ENCODE measurements at places on chromosomes 7 and 10.
A peak's percentile ranks its signal among the peaks of the same experiment; 100 is the strongest.

DNA sequence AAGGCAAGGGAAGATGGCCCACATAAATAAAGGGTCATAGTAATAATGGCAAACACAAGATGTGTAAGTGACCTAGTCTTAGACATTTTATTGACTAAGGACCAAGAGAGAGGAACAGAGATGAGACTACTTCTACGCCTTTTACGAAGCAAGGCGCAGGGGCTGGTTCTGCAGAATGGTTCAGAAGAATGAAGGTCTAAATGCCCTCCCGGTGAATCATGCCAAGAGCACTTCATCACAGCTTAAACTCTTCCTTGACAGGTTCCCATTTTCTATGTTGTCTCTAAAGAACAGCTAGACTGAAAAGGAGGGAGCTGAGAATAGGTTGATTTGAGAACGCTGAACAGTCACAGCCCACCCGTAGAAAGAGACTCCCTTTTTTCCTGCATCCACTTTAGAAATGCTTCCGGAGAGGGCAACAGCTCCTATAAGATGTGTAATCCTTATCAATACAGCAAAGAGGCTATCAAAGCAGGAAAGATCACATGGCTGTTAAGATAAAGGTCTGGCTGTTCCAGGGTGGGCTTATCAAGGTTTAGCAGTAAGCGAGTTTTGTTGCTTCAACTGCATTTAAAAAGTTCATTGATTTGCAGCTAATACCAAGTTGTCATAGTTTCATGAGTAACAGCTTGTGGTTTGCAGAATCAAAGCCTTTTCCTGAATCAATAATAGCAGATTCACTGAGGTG, 93.4 kb upstream of the AUTS2 start:
- H3K36me3 ChIP-seq: peaks cover 6% of the 10 kb centered on the region
- DNase-seq: no peak
- H3K27ac ChIP-seq: no peak overlapping the region
- H3K4me3 ChIP-seq: peak overlapping the region; percentile 61
- no peaks in the 10 kb centered on the region for H3K27me3 ChIP-seq

- H3K4me3 ChIP-seq: peak overlapping the region; percentile 88
- no peak overlapping the region for H3K27ac ChIP-seq
- peaks cover 17% of the 10 kb centered on the region for H3K4me1 ChIP-seq
- DNase-seq: peak; percentile 17
These were observed 58.7 kb upstream of the PRPS1L1 start for GRCh38 chr7:18086165-18087025.

DNA sequence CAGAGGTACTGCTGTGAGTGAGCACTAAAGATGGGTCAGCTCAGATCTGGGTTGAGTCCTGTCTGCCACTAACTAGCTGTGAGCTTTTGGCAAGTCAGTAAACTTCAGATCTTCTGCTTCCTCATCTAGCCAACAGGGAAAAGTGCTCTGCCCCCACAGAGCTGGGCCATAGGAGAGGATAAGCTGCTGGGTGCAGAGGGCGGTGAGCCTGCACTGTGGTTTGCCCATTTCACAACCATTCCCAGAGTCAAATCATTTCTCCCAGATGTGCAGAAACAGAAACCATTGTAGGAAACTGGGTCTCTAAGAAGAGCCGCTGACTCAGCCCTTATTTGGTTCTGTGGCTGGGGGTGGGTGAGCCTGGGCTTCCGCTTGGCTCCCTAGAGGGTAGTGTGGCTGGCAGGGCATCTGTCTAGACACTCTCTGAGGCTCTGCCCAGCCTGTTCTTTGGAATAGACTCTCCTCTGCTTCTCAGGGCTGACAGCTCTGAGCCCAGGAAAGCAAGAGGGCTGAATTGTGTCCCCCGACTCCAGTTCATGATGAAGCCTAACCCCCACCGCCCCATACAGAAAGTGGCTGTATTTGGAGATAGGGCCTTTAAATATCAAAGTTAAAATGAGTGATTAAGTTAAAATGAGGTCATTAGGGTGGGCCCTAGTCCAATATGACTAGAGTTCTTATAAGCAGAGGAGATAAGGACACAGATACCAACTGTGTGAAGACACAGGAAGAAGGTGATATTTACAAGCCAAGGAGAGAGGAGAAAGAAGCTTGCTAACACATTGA, 29.5 kb upstream of the ARHGAP22 start:
- peaks cover 59% of the 10 kb centered on the region for H3K27me3 ChIP-seq
- H3K4me1 ChIP-seq: peaks cover 35% of the 10 kb centered on the region
- peaks cover 15% of the 10 kb centered on the region for H3K36me3 ChIP-seq

GRCh38 chr7:73718438-73718881, 1.0 kb downstream of the STX1A start:
- peaks cover 21% of the 10 kb centered on the region for H3K4me1 ChIP-seq
- H3K4me3 ChIP-seq: peak overlapping the region; percentile 71
- no peaks in the 10 kb centered on the region for H3K36me3 ChIP-seq
- no peak for DNase-seq

DNA sequence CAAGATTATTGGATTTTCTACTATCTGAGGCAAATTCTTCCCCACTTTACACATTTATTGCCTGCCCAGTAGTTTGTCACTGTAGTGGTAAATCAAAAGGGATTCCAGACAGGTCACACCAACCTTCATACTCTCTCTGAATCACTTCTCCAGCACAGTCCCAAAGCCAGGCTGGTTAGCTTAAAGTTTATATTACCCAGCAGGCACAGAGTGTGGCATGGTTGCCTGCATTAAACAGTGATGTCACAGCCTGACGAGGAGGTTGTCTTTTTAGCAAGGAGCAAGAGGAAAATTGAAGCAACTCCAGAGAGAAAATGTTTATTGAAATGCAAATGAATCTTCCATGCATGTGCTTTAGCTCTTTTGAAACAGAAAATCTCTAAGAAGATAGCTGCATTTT, 375.5 kb upstream of the CELF2 start:
- H3K36me3 ChIP-seq: no peaks in the 10 kb centered on the region
- H3K27ac ChIP-seq: no peak overlapping the region
- H3K27me3 ChIP-seq: peaks cover 8% of the 10 kb centered on the region
- no peak for DNase-seq
- H3K4me3 ChIP-seq: no peak overlapping the region

DNA sequence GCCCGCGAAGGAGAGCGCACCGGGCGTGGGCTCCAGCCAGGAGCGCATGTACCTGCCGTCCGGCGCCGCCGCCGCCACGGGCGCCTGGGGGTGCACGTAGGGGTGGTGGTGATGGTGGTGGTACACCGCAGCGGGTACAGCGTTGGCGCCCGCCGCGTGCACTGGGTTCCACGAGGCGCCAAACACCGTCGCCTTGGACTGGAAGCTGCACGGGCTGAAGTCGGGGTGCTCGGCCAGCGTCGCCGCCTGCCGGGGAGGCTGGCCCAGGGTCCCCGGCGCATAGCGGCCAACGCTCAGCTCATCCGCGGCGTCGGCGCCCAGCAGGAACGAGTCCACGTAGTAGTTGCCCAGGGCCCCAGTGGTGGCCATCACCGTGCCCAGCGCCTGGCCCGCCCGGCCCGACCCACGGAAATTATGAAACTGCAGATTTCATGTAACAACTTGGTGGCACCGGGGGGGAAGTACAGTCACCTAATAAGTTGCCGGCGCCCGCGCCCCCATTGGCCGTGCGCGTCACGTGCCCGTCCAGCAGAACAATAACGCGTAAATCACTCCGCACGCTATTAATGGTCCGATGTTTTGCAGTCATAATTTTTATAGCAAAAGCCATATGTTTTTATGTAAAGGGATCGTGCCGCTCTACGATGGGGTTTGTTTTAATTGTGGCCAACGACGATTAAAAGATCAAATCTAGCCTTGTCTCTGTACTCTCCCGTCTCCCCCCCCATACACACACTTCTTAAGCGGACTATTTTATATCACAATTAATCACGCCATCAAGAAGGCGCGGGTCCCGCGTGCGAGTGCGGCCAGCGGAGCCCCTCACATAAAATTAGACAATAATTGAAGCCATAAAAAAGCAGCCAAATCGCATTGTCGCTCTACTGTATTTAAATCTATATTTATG, at the start of gene HOXA9:
TSS of gene HOXA9 (minus strand) at position 449 of the 907 bp plus-strand sequence. CDS start at position 369, 80 bp downstream.
- H3K27me3 ChIP-seq: peaks cover 46% of the 10 kb centered on the region
- H3K4me3 ChIP-seq: no peak within 1 kb of the TSS
- H3K4me1 ChIP-seq: peaks cover 22% of the 10 kb centered on the region
- H3K36me3 ChIP-seq: peaks cover 4% of the 10 kb centered on the region
- DNase-seq: no peak

Data from naive B cell (primary cell).